ENCODE measurements at places on chromosomes 11 and 22.

GRCh38 chr22:36052505-36052941, 23.9 kb upstream of the RBFOX2 start:
- DNase-seq, result no peak

- no peak for DNase-seq
Observed at GRCh38 chr11:69520186-69520916, 38.9 kb downstream of the LINC01488 start.

DNA sequence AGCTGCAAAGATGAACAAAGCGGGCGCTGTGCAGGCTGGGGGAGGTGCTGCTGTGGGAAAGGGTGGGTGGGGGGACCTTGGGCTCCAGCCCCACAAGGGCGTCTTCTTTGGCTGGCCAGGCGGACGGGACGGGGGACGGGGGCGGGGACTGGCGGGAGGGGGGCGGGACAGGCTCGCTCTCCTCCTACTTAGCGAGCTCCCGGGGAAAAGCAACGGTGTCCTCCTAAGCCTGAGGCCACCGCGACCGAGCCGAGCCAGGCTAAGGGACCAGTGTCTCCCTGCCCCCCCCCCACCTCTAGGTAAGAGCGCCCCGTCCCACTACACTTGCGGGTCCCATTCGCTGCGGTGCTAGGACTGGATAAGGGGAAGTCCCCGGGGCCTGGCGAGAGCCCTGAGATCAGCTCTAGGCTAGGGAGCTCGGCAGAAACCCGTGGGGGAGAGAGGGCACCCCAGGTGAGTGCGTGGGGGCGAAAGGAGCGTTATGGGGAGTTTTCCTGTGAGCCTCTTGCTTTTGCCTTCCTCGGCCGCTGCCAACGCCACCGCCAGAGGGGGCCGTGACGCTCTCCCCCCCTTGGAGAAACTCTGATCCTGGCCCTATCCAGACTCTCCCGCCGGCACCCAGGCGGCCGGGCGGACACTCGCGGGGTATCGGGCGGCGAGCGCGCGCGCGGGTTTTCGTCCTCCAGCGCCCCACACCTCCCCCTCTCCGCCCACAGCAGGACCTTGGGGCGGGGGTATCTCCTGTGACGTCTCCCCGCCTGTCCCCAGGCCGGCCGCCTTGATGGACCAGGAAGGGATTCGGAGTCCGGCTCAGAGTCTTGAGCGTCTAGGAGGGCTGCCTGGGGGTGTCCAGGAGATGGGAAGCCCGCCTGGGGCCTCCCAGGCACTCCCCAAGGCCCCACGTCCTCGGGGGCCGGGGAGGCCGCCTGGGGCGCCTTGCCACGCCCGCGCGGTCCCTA, at the start of gene PHLDB1:
Gene PHLDB1 (plus strand): TSS at position 215 of the 959 bp plus-strand sequence. CDS start 6,222 bp downstream, outside the sequence.
- DNase-seq, result peak; percentile 77

- DNase-seq, result no peak
Observed at GRCh38 chr11:119178166-119178680, 7.1 kb upstream of the NHERF4 start.

DNA sequence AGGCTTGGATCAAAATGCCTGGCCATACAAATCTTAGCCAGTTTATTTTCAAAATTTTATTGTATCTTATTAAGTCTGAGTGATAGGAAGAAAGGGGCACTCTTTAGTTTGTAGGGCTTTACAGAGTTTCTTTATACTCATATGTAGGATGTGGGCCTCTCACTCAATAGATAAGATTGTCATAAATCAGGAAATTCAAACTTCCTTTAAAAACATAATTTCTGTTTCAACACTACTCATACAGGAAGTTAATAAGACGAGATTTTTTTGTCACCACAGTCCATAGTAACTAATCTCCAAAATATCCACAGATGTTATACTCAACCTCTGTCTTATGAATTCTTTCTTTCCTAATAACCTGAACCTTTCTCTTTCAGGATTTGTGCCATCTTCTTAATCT, 13.3 kb upstream of the OR56B4 start:
- DNase-seq, result no peak

- DNase-seq, result no peak
Observed at GRCh38 chr22:19480173-19480568, 451 bp downstream of the CDC45 start.

DNA sequence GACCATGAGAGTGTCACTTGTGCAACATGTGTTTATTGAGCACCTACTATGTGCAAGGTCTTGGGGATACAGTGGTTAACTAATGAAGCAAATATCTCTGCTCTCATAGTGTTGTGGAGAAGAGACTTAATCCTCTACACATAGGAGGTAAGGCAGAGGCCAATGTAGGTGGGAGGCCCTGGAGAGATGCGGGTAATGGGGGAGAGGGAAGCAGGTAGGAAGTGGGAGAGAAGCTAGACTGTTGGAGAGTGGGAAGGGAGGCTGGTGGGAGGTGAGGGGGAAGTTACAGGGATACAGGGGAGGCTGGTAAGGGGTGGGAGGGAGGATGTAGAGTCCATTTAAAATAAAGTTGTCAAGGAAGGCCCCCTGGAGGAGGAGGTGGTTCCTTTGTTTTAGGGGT, 240.0 kb downstream of the MIAT start:
- DNase-seq, result peak; percentile 19

- peak; percentile 24 for DNase-seq
Observed at GRCh38 chr11:8291421-8292350, 28.0 kb upstream of the LMO1 start.

GRCh38 chr11:114064216-114064615, 4.7 kb downstream of the ZBTB16 start:
- no peak for DNase-seq

- no peak for DNase-seq
Observed at GRCh38 chr11:92848578-92848977, 120.9 kb upstream of the MTNR1B start.

- no peak for DNase-seq
Observed at GRCh38 chr11:2950825-2951224, 21.6 kb upstream of the PHLDA2 start.

DNA sequence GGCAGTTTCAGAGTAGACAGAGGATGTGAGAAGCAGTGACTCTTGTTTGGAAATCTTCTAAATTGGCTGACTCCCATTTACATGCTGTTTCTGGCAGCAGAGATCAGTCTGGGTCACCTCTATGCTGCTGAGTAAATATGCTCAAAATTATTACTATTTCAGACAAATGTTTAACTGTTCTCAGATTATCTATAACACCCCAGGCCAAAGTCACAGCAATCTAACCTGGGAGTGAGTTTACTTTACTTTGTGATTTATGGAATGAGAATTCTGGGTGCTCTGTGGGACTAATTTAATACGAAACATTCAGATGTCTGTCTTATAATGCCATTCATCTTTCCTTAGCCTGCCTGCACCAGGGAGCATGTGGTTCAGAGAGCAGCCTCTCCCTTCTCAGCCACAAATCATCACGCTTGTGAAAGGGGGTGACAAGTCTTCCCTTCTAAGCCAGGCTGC, 282.5 kb upstream of the MPPED2 start:
- DNase-seq, result no peak

- no peak for DNase-seq
Observed at GRCh38 chr11:111460340-111460739, 51.8 kb downstream of the BTG4 start.

DNA sequence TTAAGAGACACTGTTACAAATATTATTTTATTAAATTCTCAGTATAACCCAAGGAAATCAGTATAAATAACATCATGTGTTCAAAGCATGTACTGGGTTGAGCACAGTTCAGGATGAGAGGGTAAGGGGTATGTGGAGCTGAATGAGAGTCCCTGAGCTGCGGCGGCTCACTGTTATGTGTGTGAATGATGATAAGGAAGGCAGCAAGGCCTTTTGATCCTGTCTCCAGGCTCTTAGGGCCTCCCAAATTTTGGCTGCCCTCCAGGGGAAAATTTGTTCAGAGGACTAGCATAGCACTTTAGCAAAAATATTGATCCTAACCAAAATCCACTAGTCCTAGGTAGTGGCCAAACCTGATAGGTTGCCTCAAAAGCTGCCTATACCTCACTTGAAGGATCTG, 86.1 kb upstream of the SPON1 start:
- no peak for DNase-seq

DNA sequence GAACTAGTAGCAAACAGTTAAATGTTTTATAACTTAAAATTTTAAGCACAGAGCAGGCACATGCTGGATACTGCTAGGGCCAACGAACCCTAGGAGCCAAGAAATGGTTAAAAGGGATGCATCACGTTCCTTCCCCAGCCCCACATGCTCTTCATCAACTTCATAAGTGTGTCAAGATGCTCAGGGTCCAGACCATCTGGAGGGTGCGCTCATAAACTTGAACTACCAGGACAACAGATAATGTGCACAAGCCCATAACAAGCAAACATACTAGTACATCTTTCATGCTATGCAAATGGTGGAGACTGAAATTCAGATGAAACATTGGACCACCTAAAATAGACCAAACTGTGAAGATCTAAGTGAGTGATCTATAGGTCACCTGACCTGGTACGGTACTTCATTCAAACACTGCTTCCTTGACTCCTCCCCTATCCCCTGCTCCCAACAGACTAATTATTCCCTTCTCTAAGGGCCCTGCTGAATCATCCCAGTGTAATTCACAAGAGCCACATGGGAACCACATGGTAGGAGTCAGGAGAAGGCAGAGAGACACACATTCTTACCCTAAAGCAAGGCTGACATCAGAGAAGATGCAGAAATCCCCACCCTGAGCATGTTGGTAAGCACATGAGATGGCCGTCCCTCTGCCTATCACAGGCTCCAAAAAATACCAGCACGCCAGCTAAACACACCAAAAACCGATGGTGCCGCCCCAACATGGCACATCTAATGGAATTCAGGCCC, 83.9 kb downstream of the ETS1 start:
- DNase-seq, result no peak

GRCh38 chr11:70098936-70099335, 20.8 kb downstream of the ANO1 start:
- no peak for DNase-seq

- DNase-seq, result no peak
Observed at GRCh38 chr11:126700768-126701519, 299.6 kb downstream of the KIRREL3 start.

- DNase-seq, result no peak
Observed at GRCh38 chr11:36421546-36422155, 88.4 kb downstream of the TRAF6 start.

DNA sequence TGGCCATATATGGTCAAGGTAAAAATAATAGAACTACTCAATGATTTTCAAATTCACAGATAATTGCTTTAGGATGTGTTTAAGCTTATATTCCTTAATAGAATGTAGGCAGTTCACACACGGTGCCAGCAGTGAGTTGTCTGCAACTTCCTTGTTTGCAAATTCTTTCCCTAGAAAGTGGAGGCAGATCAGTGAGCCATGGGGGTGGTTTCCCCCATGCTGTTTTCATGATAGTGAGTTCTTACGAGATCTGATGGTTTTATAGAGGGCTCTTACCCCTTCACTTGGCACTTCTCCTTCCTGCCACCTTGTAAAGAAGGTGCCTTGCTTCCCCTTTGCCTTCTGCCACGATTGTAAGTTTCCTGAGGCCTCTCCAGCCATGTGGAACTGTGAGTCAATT, 111.8 kb upstream of the LMO1 start:
- no peak for DNase-seq

DNA sequence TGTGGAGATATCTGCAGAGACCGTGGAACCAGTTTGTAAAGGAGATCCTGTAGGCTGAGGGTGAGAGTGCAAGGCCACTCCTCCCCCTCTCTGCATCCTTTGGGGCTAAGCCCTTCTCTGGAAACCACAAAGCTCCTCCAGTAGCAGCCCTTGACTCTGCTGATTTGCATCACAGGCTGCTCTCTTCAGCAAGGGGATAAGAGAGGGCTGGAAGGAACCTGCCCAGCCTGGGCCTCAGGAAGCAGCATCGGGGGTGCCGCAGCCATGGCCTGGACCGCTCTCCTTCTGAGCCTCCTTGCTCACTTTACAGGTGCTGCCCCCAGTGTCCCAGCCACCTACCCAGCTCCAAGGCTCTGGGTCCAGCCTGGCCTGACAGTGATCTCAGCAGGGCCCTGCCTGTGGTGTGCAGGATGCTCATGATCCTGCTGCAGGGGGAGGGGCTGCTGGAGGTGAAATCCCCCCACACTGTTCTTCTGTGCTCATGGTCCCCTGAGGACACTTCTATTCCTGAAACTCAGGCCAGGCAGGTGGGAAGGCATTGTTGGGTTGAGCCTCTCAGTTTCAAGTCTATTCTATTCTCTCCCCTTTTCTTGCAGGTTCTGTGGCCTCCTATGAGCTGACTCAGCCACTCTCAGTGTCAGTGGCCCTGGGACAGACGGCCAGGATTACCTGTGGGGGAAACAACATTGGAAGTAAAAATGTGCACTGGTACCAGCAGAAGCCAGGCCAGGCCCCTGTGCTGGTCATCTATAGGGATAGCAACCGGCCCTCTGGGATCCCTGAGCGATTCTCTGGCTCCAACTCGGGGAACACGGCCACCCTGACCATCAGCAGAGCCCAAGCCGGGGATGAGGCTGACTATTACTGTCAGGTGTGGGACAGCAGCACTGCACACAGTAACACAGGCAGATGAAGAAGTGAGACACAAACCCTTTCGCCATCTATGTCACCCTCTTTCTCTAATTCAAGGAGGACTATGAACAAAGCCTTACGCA, 68.5 kb upstream of the IGLL5 start:
- no peak for DNase-seq

- DNase-seq, result no peak
Observed at GRCh38 chr11:102683277-102683676, 22.3 kb downstream of the MMP27 start.

- no peak for DNase-seq
Observed at GRCh38 chr22:47623763-47624148, 861.3 kb downstream of the TBC1D22A start.

DNA sequence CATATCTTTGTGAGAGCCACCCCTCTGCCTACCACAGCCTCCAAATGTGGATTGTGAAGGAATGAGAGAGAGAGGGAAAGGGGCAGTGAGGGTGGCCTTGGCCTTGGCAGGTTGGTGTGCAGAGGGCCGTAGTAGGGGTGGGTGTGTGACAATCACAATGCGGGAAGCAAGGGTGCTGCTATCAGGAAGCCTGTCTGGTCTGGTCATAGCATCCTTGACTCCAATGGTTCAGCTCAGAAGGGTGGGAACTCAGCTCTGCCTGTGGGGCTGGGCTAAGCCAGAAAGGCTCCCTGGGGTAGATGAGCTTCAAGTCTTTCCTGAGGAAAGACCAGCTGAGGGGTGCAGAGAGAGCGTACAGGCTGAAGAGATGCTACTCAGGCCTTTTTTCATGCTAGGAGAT, 72.7 kb downstream of the RRM1 start:
- no peak for DNase-seq

DNA sequence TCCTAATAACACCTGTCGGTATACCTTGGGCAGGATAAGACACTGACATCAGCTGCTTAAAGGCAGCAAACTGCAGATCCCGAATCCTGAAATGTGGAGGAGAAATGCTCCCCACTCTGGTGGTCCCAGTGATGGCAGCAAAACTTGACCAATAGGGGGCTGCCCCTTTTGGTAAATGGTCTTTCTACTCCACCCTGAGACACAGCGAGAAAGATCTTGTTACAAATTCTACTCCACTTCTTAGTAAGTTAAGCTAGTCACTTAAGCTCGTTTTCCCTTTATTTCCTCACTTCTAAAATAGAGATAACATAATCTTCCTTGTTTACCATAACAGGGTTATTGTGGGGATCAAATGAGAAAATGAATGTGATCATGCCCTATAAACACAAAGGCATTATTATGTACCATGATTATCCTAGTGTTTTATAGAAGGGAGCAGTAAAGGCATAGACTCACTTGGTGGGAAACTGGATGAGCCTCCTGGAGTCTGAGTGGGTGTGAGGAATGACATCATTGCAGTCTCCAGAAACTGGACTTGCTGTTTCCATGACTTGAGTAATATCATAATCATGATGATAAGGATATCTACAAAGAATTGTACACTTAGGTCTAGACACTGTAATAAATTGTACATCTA, 50.9 kb downstream of the ENDOD1 start:
- no peak for DNase-seq

Data from H1 (cell line).